Activated naive CD8-positive, alpha-beta T cell treated with anti-CD3 and anti-CD28 coated beads, Interleukin-2, amount 50 U/mL, for 16 hours (primary cell): ENCODE measurements at places on chromosomes 3 and 15.

DNA sequence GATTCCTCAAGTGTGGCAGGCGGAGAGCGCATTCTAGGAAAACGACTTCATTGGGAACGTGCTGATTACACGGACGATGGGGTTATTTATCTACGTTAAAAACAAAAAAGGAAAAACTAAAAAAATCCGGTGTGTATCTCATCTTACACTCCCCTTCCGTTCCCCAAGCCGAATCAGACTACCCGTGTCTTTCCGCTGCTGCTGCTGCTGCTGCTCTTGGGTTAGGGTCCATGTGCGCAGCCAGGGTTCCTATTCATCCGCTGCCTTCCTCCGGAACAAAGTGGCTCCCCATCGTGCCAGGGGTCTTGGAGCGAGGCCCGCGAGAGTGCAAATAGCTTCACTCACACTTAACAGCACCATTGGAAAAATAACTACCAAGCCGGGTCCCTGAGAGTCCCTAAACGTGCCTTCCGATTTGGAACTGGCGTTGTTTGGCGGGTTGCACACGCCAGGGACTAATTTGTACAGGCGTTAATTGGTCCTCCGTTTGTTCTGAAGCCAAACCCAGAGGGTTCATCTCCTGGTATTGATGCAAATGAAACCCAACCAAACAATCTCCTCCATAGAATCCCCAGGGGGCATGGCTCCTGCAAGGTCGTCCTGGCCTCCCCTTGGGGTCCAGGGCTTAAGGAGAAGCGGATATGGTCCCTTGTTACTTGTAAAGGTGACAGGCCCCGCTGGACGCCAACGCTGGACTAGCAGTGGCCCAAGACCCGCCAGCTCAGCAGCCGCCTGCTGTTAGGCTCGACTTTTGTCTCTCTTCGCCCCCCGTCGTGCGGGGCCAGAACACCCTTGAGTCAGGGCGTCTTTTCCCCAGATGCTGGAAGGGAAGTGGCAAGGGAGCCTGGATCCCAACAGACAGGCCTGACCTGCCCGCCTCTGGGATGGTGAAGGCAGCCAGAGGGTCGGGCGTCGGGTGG is 11.0 kb upstream of the ONECUT1 start:
- DNase-seq = no peak

- no peak for DNase-seq
Measured at GRCh38 chr3:10964537-10965167, 27.9 kb upstream of the SLC6A1 start.

DNA sequence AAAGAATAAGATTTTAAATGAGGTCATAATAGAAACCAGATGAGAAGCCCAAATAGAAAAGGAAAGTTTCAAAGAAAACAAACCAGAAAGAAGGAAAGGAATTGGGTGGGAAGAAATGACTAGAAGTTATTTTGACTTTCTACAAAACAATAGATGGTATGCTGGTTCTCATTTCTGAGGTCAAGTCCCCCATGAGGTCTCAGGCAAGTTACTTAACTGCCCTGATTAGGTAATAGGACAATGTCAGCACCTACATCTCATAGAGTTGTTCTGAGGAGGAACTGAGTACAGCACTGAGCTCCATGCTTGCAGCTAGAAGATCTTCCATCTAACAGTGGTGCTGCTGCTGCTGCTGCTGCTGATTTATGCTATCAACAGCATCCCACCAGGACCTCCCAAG is 185.9 kb downstream of the ERC2 start:
- no peak for DNase-seq

DNA sequence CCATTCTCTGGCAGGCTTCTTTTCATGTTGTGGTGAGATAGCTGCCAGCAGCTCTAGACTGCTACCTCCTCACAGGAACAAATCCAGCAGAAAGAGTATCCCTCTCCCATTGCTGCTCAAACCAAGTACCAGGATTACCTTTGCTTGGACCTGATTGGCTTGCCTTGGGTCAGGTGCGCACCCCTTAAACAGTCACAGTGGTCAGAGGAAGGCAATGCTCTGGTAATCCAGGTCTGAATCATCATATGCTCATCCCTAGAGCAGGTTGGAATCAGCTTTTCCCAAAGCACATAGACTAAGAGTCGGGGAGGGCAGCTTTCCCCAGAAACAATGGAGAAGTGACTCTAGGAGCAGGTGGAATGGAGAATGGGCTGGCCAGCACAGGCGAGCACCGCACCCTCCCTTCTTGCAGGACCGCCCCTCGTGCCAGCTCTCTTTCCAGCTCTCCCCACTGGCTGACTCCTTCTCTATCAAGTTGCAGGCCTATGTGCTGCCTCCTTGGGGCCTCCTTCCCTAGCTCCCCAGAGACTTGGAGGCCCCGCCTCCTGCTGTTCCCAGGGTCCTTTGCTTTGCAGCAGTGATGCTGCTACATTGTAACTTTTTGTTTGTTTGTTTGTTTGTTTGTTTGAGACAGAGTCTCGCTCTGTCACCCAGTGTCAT is 29.9 kb upstream of the ADPGK start:
- DNase-seq = no peak

DNA sequence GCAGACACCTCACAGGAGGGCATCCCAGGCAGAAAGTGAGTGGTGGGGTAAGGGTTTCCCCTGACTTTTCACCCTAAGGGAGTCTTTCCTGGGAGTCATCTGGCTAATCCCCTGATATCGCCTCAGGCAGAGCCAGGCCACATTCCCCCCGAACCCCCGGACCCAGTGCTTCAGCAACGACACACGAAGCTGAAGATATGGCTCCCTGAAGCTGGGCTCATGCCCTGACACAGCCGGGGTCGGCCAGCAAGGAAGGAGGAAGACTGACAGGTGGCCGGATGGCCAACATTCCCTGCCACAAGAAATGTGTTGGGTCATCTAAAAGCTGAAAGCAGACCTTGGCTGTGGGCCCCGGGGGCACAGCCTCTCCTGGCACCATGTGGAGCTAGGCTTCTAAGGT is 14.4 kb downstream of the CHST13 start:
- DNase-seq = no peak
